Spinal cord (tissue), 10 donors: ENCODE measurements at places on chromosomes 12 and 14. TPM values are rescaled to one million over a fixed set of nuclear protein-coding genes. Genes with fewer than 3 reads are reported as not detected.

DNA sequence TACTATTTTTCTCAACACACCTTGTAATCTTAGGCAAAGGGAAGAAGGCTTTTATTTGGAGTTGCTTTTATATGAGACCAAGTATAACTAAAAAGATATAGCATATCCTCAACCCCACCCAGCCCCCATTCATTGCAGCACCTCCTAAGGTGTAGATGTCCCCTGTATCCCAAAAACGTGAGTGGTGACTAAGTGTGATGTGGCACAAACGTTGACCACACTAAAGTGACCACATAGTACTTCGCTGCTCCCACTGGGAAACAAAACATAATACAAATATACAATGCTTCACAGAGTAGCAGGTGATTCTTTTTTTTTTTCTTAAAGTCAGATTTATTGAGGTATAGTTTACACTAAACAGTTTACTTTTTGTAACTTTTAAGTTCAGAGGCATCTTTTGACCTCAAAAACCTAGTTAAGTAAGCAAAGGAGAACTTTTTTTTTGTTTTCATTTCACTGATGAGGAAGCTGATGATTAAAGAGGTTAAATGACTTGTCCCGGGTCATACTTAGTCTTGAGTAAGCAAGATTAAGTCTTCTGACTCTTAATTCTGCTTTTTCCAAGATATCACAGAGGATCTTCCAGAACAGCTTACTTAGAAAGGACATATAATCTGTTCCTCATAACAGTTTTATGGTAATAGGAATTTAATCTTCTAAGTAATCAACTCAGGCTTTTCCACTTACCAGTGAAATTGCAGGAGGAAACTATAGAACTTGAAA lies 245.2 kb upstream of the PLEKHG7 start:
- no peak for DNase-seq

DNA sequence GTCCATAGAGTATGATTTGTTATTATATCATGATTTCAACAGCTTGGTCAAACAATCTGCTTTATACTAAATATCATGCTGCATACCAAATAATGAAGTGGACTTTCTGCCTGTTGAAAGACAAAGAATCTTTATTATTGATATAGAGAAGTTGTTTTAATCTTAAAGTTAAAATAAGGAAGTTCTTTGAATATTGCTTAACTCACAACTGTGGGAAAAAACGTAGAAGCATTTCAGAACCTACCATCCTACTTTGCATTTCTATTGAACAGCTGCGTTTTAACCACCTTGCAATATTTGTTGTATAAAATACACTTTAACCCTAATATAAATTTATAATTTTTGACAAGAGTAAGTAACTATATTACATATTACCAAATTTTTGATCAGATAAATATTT lies 22.9 kb upstream of the ARL1 start:
- DNase-seq, result no peak

DNA sequence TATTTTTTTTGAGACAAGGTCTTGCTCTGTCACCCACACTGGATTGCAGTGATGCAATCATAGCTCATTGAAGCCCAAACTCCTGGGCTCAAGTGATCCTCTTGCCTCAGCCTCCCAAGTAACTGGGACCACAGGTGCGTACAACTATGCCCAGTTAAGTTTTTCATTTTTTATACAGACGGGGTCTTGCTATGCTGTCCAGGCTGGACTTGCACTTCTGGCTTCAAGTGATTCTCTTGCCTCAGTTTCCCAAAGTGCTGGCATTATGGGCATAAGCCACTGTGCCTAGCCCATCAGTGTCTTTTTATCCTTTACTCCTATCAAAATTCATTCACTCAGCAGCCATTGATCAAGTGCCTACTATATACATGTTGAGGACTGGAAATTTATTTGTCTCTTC lies 9.0 kb downstream of the PTPN11 start:
- no peak for DNase-seq

PTCSC3 gene
- not detected for total RNA-seq

DNA sequence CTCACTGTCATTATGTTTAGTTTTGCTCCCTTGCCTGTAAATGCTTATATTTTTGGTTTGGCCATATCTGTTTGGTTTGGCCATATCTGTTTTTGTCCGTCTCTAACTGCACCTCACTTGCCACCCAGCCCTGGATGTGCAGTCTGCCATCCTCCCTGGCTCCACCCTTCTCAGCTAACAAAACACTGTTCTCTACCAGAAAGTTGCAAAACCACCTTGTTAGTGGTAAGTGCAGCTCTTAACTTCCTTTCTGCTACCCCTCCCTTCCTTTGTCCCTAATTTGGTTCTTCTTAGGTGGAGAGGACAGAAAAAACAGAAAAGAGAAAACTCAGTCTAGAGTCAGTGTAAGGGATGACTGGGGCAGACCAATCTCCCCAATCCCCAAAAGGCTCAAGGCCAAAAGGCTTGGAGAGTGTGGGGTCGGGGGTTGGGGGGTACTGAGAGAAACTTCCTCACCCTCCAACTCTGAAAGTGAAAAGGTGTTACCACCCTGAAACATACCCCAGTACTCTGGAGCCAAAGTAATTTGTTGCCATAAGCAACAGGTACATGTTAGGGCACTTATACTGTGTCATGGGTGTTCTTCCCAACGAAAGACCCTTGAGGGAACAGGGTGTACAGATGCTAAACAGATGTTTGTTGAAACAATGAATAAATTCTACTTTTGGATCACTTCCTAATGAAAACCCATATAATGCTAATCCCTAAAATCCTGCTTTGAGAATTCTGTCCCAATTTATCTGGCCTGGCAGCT lies 5.0 kb downstream of the BIN2 start:
- no peak for DNase-seq

GRCh38 chr12:94255006-94255405 lies 106.6 kb downstream of the PLXNC1 start:
- no peak for DNase-seq

KCNC2 gene
- 23.2 TPM for total RNA-seq

DNA sequence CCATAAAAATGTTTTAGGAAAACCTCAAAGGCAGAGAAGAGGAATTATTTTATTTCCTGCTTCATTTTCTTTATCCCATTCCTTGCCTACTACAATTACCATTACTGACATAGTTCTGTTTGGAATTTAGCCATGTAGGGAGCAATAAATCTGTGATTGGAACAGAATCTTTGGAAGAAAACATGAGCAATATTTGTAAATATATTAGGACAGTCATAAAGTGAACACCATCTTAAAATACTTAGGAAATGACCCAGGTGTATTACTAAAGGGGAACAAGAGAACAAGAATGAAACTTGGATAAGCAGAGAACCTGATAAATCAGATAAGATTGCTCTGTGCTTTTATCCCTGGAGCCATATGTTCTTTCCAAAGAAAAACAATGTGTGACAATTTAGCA lies 1326.0 kb upstream of the FLRT2 start:
- DNase-seq, result no peak

DNA sequence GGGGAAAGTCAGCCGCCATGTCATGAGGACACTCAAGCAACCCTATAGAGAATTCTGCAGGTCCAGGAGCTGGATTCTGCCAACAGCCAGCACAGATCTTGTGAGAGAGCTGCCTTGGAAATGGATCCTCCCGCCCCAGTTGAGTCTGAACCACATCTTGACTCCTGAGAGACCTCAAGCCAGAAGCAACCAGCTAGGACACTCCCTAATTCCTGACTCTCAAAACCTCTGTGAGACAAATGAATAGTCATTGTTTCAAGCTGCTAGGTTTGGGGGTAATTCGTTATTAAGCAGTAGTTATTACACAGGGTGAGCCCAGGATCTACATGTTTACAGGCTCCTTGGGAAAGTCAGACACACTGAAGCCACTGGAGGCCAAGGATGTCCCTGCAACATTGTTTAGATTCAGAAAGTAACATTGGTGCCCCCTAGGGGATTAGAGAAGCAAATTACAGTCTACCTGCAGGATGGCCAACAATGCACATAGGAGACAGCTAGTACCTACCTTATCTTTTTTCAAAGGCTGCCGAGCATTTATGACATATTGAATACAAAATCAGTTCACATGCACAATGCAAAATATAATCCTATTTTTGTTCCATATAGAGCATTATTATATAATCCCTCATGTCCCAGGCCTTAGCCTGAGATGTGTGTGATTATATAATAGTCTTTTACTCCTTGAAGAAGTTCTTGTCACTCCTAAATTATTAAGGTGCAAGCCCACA lies 57.9 kb upstream of the FICD start:
- DNase-seq, result peak; percentile 76

GRCh38 chr14:22820731-22821130 lies 5.5 kb upstream of the SLC7A7 start:
- DNase-seq, result no peak

DNA sequence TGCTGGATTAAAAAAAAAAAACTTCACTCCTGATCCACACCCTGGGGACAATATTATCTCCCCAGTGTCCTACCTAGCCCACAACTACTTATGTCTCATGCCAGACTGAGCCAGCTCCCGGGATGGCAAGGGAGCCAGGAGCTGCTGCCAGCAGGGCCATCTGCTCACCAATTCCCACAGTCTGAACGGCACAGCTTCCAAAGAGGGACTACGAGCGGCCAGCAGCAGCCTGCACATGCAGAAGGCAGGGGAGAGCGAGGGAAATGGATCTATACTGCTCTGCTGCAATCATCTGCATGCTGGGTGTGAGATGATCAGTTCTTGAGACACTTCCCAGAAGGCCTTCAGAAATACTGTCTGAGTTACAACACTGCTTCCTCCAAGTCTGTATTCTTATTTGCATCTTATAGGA lies 11.1 kb downstream of the SSH1 start:
- DNase-seq, result peak; percentile 87

LPAR5 gene
- total RNA-seq, result 2.5 TPM
